ENCODE measurements at places on chromosomes 7 and 10.

GRCh38 chr7:1192171-1192676 is 32.2 kb upstream of the ZFAND2A start:
- DNase-seq = no peak
- H3K36me3 ChIP-seq = no peaks in the 10 kb centered on the region
- H3K4me3 ChIP-seq = no peak overlapping the region
- peaks cover 68% of the 10 kb centered on the region for H3K27me3 ChIP-seq

DNA sequence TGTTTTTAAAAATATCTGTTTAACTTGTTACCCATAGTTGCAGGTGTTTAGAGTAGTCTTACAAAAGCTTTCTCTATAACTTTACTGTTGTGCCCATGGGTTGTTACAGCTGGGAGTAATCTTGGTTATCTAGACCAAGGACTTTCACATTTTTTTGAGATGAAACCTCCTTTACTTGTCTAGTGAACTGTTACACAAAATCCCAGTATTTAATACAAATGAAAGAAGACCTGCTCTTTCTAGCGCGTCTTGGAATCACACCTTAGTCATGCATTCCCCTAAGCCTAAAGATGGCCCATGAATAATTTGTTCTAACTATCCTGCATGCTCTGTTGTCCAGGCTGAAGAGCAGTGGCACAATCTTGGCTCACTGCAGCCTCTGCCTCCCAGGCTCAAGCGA is 38.0 kb downstream of the CSGALNACT2 start:
- no peaks in the 10 kb centered on the region for H3K4me1 ChIP-seq
- no peaks in the 10 kb centered on the region for H3K27me3 ChIP-seq
- peaks cover 5% of the 10 kb centered on the region for H3K36me3 ChIP-seq

GRCh38 chr7:17230099-17230807 is 68.2 kb upstream of the AHR start:
- no peak overlapping the region for H3K27ac ChIP-seq
- no peaks in the 10 kb centered on the region for H3K4me1 ChIP-seq
- DNase-seq = no peak
- no peak overlapping the region for H3K4me3 ChIP-seq
- no peaks in the 10 kb centered on the region for H3K27me3 ChIP-seq

DNA sequence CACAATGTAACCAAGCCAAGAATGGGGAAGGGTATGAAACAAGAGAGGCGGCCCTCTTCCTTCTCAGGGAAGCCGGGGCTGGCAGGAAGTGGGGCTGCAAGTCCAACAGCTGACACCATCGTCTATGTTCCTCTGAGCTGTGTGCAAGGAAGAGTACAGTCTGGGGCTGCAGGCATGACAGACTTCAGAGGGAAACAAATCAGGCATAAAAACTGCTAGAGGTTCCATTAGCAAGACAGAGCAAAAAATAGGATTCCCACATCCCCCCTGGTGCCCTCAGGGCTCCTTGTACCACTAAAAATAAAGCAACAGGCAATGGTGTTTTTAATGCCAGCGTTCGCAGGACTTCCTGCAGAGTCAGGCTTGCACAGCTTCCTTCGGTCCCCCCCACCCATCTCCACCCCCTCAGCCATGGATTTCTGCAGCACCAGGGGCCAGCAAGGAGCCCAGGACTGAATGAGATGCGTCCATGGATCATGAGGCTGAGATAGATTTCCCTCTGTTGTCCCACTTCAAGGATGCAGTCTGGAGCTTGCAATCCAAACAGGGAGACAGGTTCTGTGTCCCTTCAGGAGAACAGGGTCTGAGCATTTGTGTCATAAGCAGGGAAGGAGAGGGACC is 34.6 kb downstream of the KCNMA1 start:
- DNase-seq = no peak
- no peaks in the 10 kb centered on the region for H3K27me3 ChIP-seq
- H3K27ac ChIP-seq = peak overlapping the region; percentile 67
- H3K4me3 ChIP-seq = no peak overlapping the region
- H3K4me1 ChIP-seq = peaks cover 32% of the 10 kb centered on the region

DNA sequence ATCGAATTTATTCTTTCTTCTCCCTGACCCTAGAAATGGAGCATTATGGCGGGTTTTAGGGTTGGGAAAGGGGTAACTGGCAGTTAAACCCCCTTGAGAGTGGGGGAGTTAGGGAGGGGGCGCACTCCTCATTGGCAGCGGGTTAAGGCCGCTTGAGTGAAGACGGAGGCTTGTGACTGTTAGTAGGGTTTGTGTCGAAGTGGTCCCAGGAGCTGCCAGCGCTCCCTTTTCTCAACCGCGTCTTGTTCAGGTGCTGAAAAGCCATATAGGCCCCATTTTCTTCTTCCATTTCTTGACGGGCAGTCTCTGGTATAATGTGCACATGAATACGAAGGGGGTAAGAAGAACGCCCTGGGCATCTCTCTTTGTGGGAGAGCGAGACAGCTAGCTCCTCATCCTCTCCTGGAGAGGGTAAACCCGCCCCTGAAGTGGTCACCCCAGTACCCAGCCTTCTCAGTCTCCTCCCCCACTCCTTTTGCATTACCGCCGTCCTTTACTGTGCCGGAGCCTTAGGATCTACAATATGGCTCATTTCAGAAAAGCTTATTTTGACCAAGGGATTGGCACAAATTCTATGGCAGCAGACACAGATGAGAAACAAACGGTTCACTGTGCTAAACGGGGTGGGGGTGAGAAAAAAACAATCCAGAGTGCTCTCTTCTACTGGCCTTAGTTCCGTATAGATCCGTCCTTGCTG is 836 bp downstream of the KMT2E start:
- DNase-seq = peak; percentile 78
- peak overlapping the region; percentile 86 for H3K4me3 ChIP-seq
- H3K36me3 ChIP-seq = no peaks in the 10 kb centered on the region
- peak overlapping the region; percentile 99 for H3K27ac ChIP-seq
- H3K27me3 ChIP-seq = no peaks in the 10 kb centered on the region
- H3K4me1 ChIP-seq = peaks cover 31% of the 10 kb centered on the region

DNA sequence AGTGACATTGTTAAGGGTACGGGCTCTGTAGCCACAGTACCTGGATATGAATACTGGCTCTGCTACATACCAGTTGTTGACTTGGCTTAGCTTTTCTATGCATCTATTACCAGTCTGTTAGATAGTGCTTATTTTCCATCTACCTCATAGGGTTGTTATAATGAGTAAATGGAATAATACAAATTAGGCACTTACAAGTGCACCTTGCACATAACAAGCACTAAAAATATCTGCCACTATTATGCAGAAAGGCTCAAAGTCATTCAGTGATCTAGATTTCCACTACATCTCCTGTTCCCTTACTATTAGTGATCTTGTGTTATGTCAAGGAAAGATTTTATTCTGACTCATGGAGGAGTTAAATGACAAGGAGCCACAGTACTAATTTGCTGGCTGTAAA is 27.9 kb upstream of the ZEB1 start:
- H3K36me3 ChIP-seq = no peaks in the 10 kb centered on the region
- H3K4me1 ChIP-seq = no peaks in the 10 kb centered on the region
- H3K4me3 ChIP-seq = no peak overlapping the region
- no peak for DNase-seq
- no peaks in the 10 kb centered on the region for H3K27me3 ChIP-seq
- no peak overlapping the region for H3K27ac ChIP-seq

- peak overlapping the region; percentile 86 for H3K27ac ChIP-seq
- no peak overlapping the region for H3K4me3 ChIP-seq
- DNase-seq = peak; percentile 31
- peaks cover 35% of the 10 kb centered on the region for H3K36me3 ChIP-seq
Measured at GRCh38 chr10:103445767-103446567, 6.2 kb downstream of the CALHM2 start.
